Aorta (tissue), 5 donors: ENCODE measurements at places on chromosomes 13 and 19. TPM values are rescaled to one million over a fixed set of nuclear protein-coding genes. Genes with fewer than 3 reads are reported as not detected.
A peak's percentile ranks its signal among the peaks of the same experiment; 100 is the strongest.

- DNase-seq: no peak
Measured at GRCh38 chr19:36245210-36246005, 30.5 kb downstream of the ZNF146 start.

GRCh38 chr13:74166261-74167004 lies 32.2 kb upstream of the KLF12 start:
- no peak for DNase-seq

DNA sequence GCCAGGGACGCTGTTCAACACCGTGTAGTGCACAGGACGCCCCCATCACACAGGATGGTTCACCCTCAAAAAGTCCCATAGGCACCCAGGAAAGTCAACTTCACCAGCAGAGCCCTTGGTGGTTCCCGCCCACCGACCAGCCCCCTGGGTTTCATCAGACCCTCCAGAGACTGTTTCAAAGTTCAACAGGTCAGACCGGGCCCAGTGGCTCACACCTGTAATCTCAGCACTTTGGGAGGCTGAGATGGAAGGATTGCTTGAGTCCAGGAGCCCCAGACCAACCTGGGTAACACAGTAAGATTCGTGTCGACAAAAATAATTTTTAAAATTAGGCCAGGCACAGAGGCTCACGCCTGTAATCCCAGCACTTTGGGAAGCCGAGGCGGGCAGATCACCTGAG lies 61.0 kb downstream of the MYO9B start:
- DNase-seq: no peak

HSPB6 gene
- 152 TPM for total RNA-seq

DNA sequence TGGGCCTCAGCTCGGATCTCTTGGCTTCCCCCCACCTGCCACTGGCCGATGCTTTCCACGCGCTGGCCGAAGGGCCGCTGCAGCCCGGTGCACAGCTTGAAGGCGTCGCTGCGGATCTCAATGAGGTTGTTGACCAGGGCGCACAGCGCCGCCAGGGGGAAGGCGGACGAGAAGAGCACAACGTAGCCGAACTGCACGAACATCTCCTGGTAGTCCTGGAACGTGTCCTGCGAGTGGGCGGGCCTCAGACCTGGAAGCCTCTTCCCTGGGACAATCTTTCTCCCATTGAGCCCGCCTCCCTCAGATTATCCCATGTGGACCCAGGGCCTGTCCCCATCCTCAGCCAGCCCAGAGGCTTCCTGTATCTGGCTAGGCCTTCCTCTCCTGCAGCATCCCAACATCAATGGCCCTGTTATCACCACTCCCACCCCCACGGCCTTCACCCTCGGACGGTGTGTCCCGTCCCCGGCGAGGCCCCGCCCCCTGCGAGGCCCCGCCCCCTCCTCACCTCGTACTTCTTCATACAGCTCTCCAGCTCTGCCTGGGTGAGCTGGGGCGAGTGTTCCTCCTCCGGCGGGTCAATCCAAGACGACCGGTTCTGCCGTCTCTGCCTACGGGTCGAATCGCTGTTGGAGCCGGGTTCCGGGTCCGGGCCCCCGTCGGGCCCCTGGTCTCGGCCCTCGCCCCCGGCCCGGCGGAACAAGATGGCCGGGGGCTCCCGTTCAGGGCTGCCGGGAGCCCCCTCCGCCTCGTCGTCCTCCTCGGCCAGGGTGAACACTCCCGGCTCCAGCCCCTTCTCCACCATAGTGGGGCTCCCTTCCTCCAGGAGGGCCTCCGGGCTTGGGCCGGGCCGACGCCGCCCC lies 6.8 kb downstream of the ANO8 start:
- DNase-seq: no peak

DNA sequence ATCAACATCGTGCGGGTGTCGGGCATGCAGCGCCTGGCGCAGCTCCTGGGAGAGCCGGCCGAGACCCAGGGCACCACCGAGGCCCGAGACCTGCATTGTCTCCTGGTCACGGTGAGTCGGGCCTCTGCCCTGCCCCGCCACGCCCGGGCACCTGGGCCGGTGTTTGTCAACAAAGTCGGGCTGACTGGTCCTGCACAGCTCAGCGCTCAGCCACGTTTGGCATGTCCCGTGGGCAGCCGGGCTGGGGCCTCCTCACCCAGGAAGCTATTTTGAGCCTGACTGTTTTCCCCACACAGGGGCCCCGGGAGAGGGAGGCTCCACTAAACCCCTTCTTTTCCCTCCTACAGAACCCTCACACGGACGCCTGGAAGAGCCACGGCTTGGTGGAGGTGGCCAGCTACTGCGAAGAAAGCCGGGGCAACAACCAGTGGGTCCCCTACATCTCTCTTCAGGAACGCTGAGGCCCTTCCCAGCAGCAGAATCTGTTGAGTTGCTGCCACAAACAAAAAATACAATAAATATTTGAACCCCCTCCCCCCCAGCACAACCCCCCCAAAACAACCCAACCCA lies 1.3 kb downstream of the GADD45B start:
- DNase-seq: peak; percentile 86
